ENCODE measurements at places on chromosomes 5 and 9.
A peak's percentile ranks its signal among the peaks of the same experiment; 100 is the strongest.

GRCh38 chr9:123778232-123778902 lies 151.6 kb downstream of the DENND1A start:
- DNase-seq, result no peak

DNA sequence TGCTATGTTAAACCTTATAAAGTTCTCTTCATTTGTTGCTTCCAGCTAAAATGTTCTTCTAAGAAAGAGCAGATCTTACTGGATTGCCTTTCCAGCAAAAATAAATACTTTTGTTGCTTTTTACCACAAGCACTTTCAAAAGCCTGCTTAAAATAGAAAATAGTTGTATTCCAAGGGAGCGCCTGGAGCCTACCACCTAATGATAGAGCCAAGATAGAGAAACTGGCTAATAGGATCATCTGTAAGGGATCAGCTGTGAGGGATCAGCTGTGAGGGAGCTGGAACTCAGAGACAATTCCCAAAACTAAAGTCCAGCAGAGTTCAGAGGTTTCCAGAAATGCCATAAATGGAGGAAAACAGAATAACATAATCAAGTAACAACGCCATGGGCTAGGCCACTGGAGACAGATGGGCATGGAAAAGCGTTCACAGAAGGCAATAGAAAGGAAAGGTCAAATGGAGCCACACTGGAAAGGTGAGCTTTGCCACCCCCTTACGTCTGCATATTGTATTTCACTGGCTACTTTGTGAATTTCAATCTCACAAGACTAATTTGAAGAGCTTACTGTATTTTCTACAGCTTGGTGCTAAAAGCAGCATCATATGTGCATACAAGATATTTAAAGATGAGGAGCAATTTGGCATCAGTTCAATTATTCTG lies 140.6 kb upstream of the TLE4 start:
- no peak for DNase-seq

GRCh38 chr5:54049963-54050362 lies 260.4 kb downstream of the ARL15 start:
- DNase-seq, result no peak

DNA sequence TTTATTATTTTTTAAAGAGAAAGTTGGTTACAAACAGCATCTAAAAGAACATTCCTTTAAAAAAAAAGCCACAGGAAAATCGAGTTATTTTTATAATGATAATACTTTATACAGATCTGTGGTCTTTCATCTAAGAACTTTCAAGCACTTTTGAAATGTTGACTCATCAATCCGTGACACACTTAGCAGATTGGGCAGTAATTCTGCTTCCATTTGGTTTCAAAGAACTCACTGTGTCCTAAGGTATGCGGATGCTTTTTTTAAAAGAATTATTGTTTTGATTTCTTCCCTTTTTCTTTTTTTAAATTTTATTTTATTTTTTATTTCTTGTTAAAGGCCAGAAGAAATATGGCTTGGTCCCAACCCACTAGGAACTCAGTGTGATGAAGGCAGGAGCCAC lies 147.8 kb downstream of the AOPEP start:
- no peak for DNase-seq

- no peak for DNase-seq
Observed at GRCh38 chr5:83488271-83488670, 16.7 kb downstream of the VCAN start.

- no peak for DNase-seq
Observed at GRCh38 chr5:96300976-96301375, 132.1 kb downstream of the PCSK1 start.

DNA sequence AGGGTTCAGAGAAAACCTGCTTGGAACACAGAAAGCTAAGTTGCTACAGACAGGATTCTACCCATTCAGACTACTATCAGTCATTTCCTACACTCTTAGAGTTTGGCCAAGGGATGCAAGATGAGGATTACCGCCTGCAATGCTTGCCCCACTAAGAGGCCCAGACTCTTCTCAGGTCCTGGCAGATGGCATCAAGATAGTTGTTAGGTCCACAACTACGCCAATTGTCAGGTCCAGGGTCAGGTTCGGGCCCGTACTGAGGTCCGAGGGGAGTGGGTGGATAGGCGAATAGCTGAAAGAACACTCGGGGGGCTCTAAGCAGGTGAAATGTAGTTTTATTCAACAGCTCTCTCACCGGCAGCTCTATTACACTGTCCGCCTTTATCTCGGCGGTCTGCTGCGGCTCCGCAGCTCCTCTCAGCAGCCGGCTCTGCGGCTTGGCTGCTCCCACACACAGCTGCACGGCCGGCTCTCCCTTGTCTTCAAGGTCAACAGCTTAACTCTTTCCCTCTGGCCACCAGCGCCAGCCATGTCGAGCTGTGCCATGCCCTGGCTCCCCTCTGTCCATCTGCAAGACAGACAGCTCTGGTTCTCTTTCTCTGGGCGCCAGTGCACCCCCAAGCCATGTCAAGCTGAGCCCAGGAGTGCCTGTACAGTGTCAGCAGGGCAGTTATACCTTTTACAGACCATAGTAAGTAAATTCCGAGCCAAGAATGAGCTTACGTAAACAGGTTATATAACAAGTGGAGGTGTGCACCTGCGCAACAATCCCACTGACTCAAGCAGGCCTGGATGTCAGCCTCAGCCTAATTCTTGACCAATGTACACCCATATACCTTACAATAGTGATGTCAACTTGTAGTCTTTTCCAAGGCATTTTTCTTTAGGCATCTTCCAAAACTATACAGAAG lies 24.0 kb downstream of the ENC1 start:
- DNase-seq, result no peak

DNA sequence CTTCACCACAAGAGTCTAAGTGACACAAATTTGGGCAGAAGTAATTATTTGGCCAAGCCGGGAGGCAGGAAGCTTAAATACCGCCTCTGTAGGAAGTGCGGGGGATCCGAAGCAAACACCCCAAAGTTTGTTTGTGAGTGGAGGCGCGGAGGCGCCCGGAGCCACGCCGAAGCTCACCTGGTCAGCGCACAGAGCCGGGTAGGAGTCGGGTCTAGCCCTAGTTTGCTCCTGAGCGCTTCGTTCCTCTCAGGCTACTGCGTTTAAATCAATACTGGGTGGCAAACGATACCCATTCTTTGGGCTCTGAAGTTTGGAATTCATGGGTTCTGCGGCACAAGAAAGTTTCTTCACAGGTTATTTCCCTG lies 855 bp downstream of the MCC start:
- peak; percentile 37 for DNase-seq

DNA sequence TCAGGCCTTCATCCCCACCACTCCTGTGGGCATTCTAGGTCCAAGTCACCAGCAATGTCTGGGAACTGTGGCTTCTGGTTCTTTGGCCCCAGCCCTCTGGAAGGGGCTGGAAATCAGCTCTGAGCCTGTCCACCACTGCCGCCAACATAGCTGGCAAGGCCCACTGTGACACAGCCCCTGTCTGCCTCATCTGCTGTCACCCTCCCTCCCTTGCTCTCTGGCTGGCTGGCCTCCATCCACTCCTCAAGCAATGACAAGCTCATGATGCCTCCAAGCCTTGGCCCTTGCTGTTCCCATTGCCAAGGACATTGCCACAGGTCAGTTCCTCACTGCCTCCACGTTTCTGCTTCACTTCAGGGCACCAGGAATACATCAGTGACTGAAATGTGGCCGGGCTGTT lies 93.7 kb downstream of the LHX2 start:
- no peak for DNase-seq

GRCh38 chr9:16627967-16628366 lies 242.5 kb downstream of the BNC2 start:
- DNase-seq, result no peak

GRCh38 chr5:26761045-26761444 lies 277.3 kb downstream of the CDH9 start:
- no peak for DNase-seq

- peak; percentile 57 for DNase-seq
Observed at GRCh38 chr9:127567730-127568617, 44.1 kb upstream of the STXBP1 start.

GRCh38 chr9:76912636-76913275 lies 6.8 kb upstream of the PRUNE2 start:
- DNase-seq, result no peak

DNA sequence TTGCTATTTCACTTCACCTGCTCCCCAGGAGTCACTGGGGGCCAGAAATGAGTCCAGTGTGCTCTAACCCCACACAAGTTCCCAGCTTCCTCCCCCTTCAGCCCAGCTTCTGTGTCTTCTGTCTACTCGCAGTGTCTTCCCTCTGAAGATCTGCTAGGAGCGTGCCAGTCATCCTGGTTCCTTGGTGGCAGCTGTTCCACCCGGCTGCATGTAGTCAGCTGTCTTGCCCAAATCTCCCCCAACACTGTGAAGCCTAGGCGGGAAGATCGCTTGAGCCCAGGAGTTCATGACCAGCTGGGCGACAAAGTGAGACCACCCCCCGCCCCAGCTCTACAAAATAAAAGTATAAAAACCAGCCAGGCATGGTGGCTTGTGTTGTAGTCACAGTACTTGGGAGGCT lies 154.0 kb downstream of the GDNF start:
- no peak for DNase-seq

DNA sequence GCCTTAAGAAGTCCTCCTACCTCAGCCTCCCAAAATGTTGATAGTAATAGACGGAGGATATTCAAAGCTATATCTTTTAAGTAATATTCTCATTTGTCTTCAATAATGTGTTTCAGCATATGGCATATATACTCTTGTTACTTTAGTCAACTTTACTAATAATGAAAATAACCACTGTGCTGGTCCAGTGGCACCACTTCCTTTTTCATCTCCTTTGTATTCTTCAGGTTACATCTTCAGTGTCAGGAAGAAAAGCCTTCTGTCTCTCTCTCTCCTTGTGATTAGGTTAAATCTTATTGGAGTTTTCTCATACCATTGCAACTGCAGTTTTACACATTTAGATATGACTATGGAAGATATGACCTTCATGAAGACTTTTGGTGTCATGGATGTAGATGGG lies 31.3 kb downstream of the PARP8 start:
- DNase-seq, result no peak

DNA sequence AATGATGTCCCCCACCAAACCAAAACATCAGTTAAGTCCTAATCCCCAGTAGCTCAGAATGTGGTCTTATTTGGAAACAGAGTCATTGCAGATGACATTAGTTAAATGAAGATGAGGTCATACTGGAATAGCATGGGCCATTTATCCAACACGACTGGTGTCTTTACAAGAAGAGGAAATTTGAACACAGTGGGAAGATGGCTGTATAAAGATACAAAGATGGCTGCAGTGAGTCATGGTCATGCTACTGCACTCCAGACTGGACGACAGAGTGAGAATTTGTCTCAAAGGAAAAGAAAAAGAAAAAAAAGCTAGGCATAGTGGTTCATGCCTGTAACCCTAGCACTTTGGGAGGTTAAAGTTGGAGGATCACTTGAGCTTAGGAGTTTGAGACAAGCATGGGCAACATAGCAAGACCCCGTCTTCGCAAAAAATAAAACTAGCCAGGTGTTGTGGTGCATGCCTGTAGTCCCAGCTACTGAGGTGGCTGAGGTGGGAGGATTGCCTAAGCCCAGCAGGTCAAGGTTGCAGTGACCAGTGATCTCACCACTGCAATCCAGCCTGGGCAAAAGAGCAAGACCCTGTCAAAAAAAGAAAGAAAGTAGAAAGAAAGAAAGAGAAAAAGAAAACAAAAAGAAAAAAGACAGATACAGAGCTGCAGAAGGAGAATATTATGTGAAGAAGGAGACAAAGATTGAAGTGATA lies 130.0 kb upstream of the CDKN2B start:
- DNase-seq, result no peak
